ENCODE measurements at places on chromosomes 13 and 19.
A peak's percentile ranks its signal among the peaks of the same experiment; 100 is the strongest.

DNA sequence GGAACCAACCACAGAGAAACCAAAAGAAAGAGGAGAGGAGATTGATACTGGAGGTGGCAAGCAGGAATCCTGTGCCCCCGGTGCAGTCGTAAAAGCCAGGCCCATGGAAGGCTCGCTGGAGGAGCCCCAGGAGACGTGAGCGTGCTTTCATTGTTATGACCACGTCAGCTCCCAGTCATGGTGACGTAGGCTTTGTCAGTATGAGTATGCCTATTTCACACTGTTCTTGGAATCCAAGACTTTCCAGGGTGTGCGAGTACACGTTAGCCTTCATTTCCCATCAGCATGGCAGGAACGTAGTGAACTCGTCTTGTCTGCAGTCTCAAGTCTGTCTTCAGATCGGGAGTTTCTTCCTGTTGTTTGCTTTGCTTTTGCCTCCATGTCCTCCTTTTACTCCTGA lies 15.4 kb upstream of the CHAMP1 start:
- DNase-seq: no peak

GRCh38 chr19:4088975-4089374 lies 22.3 kb upstream of the ZBTB7A start:
- no peak for DNase-seq

- DNase-seq: no peak
Observed at GRCh38 chr19:58304748-58305064, 471 bp upstream of the ERVK3-1 start.

GRCh38 chr19:55115446-55116065 lies 1.9 kb downstream of the PPP1R12C start:
- DNase-seq: no peak

DNA sequence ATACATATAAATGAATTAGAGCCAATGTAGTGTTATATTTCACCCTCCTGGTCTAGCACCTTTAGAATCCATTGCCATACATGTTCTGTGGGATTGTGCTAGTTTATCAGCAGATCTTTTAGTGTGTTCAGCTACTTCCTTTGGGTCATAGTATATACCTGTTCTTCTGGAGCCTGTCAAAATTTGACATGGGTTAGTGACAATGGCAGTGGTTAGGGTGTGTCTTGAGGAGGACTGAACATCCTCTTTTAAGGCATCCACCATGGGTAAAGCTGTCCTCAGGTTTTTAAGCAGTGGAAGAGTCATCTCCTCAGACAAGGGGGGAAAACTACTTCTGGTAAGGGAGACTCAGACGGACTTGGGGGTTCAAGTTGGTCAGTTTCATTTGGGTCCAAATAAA lies 29.4 kb downstream of the DNAJC3 start:
- no peak for DNase-seq

- DNase-seq: no peak
Observed at GRCh38 chr13:24663586-24663985, 16.6 kb upstream of the ATP12A start.

- peak; percentile 47 for DNase-seq
Observed at GRCh38 chr19:56333506-56333905, 18.9 kb upstream of the ZSCAN5A start.

DNA sequence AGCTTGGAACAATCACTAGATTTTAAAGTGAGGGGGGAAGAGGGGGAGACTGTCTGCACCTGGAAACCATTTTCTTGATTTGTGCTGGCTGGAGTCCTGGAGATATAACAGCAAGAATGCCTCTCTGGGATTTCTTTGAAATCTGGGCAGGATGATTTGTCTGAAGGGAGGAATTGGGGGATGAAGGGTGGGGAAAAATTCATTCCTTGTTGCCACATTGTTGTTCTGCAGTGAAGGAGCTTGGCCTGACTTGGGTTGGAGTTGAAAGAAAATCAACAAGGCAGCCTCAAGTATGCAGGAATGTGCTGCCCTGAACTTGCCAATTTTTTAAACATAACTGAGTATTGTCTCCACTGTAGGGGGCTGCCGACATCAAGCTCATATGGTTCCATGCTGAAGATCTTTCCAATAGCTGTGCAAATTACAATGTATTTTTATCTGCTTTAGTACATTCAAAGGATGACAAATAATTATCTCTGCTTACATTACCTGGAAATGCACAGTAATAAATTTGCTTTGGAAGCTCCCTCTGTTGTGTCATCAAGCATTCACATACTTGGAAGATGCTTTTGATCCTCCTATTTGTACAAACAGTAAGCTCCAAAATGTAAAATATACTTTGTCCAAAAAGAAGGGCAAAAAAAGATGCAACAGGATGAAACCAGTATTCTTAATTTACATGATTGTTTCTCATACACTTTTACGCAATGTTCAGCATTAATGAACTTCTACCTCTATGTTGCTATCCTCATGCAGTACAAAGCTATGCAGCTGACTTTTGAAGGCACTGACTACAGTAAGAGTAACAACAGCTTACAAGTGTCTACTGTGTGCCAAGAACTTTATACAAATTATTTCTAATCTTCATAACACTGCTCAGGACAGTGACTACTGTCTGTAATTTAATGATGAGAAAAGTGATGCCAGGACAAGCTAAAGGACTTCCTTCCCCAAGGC lies 627.9 kb upstream of the KLF12 start:
- DNase-seq: no peak

DNA sequence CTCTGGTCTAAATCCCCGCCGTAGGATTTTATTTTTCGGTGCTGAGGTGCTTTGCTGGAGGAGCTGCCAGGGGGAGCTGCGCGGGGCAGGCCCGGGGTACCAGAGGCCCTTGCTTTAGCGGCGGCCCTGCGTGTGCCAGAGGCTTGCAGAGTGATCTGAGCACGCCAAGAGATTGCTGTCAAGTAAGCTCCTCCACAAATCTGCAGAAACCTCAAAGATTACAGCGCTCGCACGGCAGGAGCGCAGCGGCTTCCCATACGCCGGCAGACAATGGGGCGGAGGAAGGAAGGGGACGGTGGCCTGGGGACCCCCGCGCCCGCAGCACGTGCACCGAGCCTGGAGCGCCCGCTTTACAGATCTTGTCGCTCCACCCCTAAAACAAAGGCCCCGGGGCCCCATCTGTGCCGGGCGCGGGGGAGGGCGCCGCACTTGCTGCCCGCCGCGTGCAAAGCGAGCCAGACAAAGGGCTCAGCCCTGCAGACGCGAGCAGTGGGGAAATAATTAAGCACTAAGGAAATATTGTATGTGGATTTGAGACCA lies 9.1 kb upstream of the C19orf12 start:
- no peak for DNase-seq

GRCh38 chr13:113292021-113292862 lies 4.8 kb upstream of the LAMP1 start:
- no peak for DNase-seq

- DNase-seq: peak; percentile 25
Observed at GRCh38 chr19:28980236-28980868, 232.6 kb downstream of the UQCRFS1 start.

GRCh38 chr13:72782717-72783116 lies 784 bp downstream of the PIBF1 start:
- no peak for DNase-seq

DNA sequence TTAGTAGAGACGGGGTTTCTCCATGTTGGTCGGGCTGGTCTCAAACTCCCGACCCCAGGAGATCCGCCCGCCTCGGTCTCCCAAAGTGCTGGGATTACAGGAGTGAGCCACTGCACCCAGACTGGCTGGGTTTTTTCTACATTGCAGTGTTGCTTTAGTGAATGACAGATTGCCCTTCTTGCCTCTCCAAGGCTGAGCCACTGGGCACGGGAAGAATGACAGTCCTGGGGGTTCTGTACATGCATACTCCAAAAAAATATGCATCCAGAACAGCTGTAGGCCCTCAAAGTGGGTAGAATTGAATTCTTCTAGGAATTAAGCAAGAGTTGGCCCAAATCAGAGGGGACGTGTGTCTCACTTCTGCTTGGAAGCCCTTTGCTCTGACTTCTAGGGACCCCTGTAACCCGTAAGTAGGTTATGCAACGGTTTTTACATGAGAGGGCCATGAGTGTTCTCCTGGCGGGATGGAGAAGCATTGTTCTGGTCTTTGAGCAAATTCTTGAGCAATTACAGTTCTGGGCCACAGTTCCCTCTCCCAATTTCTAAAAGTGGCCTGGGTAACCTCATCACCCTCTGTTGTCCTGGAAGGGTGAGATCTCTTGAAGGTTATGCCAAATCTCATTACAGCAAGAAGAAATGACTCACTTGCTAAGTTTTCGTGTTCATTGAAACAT lies 3.6 kb downstream of the ACTN4 start:
- no peak for DNase-seq

DNA sequence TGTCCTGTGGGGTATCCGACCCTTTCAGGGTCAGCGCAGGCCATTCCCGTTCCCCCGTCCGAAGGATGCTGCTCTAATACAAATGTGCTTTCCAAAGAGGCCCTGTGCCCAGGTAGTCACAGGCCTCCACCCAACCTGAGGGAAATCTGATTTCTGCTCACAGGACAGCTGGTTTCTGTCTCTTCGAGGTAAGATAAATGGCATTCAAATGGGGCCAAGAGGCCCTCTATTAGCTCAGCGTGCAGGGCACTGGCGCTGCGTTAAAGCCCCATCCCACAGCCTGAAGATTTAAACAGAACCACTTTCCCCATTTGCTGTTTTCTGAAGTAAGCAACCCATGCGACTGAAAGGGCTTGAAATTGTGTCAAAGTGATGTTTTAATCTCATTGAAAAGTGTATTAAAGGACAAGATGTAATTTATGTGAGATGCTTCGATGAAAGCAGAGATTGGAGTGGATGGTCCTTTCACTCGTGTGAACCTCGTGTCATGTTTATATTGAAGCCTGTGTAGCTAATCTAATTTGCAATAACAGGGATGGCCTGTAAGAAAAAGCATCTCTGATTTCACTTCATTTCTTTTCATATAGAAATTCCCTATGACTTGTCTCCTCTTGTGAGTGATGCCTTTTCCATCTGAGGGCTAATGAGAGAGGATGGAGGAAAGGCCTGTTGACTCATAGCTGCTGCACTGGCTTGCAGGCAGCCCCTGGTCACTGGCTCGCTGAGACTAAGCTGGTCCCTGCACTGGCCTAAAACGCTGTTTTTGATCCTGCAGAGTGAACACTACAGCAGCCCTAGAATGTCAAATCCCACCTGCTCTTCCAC lies 7.3 kb upstream of the SOX1 start:
- DNase-seq: no peak

- DNase-seq: no peak
Observed at GRCh38 chr19:44260695-44261446, 1.2 kb downstream of the ZNF233 start.

- DNase-seq: peak; percentile 86
Observed at GRCh38 chr19:4140237-4140711, 13.2 kb upstream of the CREB3L3 start.

- DNase-seq: no peak
Observed at GRCh38 chr13:27016875-27017274, 154.7 kb downstream of the USP12 start.

GRCh38 chr19:3250675-3251074 lies 26.2 kb downstream of the CELF5 start:
- DNase-seq: no peak

DNA sequence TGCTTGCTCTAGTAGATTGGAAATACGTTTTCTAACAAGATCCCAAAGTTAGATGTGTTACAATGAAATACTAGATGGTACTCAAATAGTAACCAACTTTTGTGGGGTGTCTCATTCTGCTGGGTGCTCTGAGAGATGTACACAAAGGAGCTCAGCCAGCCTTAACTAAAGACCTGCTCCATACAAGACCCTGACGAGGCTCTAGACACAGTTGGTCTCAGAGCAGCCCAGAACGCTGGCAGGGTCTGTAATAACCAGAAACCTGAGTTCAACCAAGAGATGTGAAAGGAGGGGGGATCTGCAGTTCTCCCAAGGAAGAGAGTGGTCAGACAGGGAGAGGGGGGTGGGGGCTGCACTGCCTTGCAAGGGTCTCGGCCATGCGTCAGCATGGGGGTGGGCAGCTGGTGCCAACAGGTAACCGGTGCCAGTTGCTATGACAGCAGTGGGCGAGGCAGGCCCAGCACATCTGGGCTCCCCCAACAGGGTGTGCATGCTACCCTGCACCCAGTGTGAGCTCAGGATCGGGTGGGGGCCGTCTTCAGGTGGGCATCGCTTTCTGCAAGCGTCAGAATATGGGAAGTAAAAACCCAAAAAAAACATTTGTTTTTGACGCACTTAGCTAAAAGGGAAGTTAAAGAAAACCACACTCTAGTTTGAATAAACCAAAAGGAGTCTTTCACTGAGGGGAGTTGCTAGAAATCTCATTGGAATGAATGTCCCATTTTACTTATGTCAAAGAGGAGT lies 68.0 kb upstream of the GPR183 start:
- no peak for DNase-seq

DNA sequence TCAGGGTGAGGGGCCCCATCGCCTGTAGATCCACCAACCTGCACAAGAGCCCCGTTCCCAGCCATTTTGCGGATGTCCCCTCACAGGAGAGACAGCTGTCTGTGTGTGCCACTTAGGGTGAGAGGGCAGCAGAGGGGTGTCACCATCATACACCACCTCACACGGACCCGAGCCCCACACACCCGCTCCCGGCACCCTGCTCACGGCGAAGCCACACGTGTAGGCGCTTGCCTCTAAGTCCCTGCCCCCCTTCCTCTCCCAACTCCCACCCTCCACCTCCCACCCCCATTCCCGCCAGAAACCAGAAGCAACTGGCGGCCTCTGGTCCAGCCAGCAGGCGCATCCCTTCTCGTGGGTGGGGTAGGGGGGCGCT lies 4.0 kb upstream of the DPF1 start:
- no peak for DNase-seq

DNA sequence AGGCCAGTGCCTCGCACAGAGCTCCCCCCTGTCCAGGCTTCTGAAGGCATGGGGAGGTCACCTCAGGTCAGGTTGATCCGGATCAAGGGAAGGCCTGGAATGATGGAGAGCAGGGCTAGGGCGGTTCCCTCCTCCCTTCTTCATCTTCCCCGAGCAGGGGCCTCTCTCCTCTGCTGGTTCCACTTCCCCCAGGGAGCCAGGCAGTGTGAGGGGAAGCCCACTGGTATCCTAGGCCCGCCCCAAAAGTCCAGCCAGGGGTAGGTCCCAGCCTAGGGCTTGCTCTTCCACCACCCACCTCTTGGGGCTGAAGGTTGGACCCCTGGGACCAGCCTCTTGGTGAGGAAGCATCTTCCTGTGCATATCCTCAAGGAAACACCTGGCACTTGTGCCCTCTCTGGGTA lies 16.4 kb upstream of the PRR19 start:
- DNase-seq: no peak

All from H54 (cell line).